ENCODE measurements at places on chromosomes 6 and 20.

DNA sequence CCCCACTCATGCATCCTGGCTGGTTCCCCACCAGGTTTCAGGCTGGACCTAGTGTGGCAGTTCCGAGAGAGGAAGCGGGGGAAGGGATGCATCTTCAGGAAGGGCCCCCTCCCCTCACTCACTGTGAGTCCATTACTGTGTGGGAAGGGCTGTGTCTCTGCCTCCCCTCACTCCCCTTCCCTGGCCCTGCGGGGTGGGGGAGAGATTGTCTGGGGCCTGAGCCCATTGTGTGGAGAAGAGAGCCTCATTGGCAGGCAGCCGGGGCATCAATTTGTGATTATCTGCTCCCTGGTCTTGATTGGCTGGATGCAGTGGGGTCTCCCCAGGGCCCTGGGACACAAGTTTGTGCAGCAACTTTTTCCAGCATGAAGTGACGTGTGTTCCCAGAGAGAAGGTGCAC is 4.1 kb upstream of the MYT1 start:
- DNase-seq: no peak

DNA sequence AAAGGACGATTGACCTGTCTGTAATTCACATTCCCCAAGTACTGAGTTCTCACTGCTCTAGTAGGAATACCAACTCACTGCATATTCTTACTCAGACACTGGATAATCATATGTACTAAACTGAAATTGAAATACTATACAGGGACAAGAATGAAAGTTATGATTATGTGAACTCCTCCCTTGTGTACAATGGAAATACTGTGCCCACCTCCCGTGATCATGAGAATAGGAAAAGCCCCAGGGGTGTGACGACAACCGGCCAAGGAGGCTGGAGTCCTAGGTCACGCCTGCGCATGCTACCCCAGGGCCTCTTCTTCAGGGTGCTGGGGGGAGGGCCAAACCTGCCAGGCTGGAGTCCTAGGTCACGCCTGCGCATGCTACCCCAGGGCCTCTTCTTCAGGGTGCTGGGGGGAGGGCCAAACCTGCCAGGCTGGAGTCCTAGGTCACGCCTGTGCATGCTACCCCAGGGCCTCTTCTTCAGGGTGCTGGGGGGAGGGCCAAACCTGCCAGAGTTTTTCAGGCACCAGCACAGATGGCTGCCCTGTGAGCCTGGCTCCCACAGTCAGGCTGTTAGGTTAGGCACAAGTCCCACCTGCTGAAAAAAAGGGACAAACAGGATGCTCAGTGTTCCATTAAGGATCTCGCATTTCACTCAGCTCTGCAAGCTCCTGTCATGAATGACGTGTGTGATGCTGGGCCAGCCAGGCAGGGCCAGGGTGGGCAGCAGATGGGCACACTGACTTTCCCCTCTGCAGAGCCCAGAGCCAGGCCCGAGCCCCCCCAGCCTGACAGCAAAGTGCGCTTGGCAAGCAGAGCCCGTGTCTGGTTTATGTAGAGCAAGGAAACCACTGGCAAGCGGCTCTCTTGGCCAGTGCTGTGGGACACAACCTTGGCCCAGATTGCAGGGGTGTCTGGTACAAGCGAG is 107.7 kb downstream of the FOXF2 start:
- no peak for DNase-seq

DNA sequence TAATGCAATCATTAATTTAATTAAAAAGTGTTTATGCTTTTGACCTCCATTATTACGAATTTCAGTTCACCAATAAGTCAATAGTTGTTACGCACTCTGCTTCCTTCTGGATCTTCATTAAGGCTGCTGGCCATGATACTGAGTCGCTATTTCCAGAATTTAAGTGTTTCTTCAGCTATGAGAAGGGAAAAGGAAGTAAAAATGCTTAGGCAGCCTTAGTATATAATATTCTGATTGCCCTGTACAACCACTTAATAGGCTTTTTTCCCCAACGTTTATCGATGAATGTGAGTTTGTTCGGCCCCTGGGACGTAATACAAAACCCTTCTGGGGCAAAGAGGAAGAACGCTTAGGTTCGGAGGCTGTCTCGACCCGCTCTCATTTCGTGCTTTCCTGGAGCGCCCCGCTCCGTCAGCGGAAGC is 644 bp downstream of the OARD1 start:
- no peak for DNase-seq

DNA sequence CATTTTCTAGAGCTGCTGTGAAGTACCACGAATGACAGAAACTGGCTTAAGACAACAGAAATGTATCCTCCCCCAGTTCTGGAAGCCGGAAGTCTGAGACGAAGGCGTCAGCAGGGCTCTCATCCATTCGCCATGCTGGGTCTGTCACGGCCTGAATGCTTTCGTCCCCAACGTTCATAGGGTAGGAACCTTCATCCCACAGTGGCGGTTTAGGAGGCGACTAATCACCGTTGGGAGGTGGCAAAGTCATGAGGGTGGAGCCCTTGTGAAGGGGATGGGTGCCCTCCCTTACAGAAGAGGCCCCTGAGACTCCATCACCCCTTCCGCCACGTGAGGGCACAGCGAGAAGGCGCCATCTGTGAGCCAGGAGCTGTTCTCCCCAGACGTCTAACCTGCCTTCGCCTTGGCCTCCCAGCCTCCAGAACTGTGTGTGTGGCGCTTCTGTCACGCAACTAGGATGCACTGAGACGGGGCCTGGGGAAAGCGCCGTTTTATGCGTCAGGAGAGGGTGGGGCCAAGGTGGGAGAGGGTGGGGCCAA is 250.3 kb downstream of the TTLL2 start:
- DNase-seq: no peak

- DNase-seq: no peak
These were observed 15.5 kb downstream of the MYBL2 start for GRCh38 chr20:43682446-43682845.

DNA sequence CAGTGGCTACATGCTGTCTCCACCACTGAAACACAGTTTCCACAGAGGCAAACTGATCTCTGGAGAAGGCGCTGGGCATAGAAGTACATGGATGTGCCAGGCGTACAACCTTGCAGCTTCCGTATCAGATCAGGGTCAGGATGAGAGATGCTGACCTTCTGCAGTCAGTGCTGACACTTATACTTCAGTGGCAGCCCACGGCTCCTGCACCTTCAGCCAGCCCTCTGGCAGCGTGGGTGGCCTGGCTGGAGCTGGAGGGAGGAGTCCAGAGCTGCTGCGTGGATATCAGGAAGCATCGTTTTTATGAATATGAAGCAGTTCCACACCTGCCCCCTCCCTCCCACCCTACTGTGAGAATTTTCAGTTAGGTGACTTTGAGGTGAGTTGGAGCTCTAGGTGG is 149.3 kb downstream of the CFAP61 start:
- no peak for DNase-seq

DNA sequence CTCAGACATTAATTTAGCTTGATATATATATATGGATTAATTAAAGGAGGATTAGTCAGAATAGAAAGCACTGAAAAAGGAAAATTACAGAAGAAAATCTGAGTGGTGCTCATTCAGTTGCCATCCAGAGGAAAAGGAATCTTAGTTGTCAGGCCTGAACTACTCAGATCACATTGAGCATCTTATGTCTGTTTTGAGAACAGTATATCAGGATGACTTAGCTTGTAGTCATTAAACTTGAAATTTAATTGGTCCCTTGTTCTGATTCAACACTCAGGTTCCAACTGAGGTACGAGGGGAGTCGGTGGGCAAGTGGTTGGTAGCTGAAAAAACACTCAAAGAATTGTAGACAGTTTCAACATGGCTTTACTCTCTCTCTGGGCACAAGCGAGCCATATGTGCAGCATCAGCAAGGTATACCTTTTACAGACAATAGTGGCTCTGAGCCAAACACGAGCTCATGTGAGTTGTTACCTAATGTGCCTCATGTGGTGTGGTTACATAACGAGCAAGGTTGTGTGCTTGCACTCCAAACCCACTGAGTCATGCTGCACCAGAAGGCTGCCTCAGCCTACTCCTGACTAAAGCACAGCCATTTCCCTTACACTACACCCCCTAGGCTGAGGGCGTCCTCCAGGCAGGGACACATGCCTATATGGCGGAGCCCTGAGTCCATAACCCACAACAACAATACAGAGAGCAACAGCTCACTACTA is 73.0 kb upstream of the HMGN3 start:
- no peak for DNase-seq

DNA sequence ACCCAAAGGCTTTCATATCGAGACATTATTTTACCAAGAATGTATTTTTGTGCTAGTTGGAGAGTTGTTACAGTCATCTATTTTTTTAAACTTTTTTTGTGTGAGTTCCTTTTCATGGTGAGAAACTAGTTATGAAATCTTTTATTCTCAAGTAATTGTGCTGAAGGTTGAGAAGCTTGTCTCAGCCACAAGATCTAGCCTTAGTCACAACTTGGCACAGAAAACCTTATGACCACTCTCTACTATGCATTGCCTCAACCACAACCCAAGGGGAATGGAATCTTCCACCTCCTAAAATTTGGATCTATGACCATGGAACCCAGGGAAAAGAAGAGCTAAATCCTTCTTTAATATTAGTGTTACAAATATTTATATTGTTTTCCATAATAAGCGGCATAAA is 58.5 kb downstream of the HS3ST5 start:
- no peak for DNase-seq

DNA sequence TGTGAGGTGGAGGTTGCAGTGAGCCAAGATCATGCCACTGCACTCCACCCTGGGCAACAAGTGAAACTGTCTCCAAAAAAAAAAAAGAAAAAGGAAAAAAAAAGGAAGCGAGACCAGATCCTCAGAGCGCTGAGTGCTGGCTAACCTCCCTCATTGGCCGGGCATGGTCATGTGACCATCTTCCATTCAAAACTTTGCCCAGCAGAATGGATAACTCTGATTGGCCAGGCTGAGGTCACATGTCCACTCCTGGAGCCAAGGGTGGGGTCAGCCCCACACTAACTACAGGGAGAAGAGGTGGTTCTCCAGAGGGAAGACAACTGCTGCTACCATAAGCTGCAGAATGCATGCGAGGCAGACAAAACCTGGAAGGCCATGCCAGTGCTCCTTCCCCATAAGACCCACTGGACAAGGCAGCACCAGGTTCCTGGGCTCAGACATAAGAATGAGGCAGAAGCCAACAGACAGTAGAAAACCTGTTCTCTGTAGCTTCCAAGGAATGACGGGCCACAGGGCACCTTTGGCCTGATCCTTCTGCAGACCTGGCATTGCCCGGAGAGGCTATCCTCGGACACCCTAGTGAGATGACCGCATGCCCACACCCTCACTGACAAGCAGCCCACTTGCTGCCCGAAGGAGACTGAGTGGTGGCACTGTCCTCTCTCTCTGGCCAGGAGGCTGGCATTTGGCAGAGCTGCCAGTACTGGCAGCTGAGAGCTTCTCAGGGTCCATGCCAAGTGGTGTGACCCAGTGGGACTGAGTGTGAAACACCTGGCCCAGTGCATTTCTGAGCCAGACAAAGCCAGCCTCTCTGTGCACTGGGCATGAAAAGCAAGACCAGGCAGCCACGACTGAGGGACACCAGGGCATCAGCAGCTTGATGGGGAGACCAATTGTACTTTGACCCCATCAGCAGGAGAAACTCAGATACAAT is 311.9 kb upstream of the SULF2 start:
- no peak for DNase-seq

DNA sequence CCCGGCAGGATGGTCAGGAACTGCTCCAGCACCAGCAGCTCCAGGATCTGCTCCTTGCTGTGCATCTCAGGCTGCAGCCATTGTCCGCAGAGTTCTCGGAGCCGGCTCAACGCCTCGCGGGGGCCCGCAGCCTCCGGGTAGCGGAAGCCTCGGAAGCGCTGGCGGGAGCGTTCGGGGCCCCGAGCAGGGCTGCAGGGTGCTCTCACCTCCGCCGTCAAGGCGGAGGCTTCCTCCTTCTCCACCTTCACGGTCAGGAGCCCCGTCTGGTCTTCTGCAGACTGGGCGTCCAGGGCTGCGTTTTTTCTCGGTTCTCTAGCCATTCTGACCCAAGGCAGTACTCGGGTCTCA is 434 bp downstream of the ZKSCAN4 start:
- peak; percentile 39 for DNase-seq

All from GM20000 (cell line).